ENCODE measurements at places on chromosomes 13 and 19.

DNA sequence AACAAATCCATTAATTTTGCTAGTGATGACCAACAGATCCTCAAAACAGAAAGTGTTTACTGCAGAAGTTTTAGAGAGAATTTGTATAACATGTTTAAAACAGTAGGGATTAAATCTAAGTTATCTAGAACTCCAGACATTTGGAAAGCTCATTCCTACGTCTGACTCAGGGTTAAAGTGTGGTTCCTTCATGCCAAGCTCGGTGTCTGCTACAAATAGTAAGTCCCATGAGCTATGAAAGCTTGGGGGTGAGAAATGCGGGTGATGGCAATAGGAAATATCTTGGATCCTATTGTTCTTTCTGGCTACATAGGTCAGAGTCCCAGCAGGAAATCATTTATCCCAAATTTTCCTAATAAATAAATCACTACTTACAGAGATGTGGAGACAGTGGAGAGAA, 867.1 kb downstream of the UQCRFS1 start:
- DNase-seq = no peak

DNA sequence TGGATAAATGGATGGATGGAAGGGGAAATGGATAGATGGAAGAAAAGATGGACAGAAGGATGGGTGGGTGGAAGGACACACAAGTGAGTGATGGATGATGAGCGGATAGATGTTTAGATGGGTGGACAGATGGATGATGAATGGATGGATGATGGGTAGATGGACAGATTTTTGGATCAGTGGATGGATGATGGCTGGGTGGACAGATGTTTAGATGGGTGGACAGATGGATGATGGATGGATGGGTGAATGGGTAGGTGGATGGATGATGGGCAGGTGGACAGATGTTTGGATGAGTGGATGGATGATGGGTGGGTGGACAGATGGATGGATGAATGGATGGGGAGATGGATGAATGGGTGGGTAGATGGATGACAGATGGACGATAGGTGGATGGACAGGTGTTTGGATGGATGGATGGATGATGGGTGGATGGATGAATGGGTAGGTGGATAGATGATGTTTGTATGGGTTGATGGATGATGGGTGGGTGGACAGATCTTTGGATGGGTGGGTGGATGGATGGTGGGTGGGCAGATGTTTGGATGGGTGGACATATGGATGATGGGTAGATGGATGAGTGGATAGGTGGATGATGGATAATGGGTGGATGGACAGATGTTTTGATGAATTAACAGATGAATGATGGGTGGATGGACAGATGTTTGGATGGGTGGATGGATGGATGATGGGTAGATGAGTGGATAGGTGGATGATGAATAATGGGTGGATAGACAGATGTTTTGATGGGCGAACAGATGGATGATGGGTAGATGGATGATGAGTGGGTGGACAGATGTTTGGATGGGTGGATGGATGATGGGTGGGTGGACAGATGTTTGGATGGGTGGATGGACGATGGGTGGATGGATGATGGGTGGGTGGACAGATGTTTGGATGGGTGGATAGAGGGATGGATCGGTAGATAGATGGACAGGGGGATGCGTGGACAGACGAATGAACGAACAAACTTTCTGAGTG, 39.5 kb downstream of the CERS4 start:
- no peak for DNase-seq

GRCh38 chr19:12913011-12913561, 6.0 kb downstream of the SYCE2 start:
- DNase-seq = no peak

DNA sequence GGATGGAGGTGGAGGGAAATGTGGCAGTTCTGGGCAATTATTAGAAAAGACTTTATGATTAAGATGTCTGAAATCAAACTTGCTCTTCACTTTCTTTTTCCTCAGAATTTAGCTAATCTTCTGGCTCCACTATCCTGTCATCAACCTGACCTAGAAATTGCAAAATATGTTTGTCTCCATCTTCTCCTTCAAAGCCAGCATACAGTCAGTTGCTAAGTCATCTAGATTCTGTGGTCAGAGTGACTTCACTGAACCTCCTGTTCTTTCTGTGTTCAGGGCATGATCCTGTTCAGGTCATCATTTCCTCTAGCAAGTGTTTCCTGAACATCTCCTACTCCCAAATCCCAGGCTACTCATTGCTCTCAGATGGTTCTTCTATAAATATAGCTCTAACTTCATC, 10.8 kb upstream of the CCNA1 start:
- DNase-seq = no peak

DNA sequence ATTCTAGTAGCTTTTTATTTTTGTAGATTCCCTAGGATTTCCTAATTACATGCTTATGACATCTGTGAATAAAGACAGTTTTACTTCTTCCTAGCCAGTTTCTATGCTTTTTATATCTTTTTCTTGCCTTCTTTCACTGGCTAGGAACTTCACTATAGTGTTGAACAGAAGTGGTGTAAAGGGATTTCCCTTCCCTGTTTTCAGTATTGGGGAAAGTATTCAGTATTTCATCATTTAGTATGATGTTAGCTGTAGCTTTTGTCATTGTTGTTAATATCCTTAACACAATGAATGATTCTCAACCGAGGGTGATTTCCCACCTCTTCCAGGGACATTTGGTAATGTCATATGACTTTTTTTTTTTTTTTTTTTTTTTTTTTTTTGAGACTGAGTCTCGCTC, 77.3 kb downstream of the SLC6A16 start:
- no peak for DNase-seq

- no peak for DNase-seq
Observed at GRCh38 chr13:28041501-28041900, 53.0 kb upstream of the URAD start.

- DNase-seq = peak; percentile 80
Observed at GRCh38 chr13:23621316-23621645, 51.1 kb downstream of the TNFRSF19 start.

- DNase-seq = no peak
Observed at GRCh38 chr19:4346020-4346383, 2.6 kb downstream of the MPND start.

DNA sequence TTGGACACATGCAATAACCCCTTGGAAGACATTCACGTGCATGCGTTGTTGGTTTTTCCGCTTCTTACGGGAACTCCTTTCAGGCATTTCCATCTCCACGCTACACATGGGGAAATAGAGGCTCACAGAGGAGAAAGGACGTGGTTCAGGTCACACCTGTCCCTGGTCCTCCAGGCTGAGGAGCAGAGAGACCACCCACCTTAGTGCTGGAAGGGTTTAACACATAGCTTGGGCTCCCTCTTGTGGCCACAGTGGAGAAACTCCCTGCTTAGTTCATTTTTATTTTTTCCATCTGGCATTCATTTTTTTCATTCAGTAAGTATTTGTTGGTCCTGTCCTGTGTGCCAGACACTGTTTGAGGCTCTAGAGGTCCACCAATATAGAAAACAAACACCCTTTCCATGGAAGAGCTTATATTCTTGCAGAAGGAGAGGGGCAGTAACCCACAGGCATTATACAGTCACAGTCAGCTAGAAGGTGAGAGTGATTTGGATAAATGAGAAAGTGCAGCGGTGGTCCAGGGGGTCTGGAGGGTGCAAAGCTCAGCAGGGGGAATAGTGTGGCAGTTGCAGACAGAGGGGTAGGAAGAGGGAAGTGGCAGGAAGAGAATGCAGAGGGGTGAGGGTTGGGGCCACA, 24.2 kb upstream of the TTYH1 start:
- peak; percentile 58 for DNase-seq

DNA sequence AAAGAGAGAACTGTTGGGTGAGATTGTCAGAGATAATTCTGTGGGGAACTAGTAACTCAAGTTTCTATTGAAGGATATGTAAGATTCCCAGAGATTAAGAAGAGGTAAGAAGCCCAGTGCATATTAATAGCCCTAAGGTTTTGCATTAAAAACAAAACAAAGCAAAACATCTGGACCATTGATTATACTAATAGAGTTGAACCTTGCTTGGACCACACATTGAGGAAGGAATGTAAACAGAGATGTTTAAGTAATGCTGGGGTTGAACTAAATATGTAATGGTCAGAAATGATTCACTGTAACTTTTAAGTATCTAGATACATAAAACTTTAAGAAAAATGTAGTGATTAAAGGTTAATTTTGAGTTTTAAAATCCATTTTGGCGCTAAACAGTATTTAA, 1770.0 kb downstream of the PCDH9 start:
- no peak for DNase-seq

- DNase-seq = no peak
Observed at GRCh38 chr13:41056194-41056593, 5.1 kb upstream of the WBP4 start.

DNA sequence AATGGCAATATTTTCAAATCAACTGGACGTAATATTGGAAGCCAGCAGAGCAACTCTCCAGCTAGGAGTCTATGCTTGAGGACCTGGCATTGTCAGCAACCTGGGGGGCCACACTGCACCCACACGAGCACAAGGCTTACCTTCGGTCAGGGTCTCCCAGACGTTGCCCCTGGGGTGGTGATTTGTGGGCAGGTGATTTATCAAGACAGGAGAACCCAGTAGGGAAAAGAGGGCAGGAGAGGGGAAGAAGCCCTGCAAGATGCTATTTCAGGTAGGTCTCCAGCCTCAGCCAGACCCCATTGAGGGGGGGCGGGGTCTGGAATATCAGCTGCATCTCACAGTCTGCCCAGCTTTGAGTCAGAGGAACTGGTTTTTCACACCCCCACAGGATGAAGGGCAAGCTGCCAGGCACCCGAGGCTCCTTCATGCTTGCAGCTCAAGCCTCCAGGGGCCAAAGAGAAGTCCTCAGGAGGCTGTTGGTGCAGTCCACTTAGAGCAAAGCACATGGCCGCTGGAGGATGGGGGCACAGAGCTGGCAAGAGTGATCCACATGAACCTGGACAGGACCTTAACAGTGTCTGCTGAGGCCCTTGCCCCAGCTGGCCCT, 80.9 kb upstream of the UQCRFS1 start:
- no peak for DNase-seq

DNA sequence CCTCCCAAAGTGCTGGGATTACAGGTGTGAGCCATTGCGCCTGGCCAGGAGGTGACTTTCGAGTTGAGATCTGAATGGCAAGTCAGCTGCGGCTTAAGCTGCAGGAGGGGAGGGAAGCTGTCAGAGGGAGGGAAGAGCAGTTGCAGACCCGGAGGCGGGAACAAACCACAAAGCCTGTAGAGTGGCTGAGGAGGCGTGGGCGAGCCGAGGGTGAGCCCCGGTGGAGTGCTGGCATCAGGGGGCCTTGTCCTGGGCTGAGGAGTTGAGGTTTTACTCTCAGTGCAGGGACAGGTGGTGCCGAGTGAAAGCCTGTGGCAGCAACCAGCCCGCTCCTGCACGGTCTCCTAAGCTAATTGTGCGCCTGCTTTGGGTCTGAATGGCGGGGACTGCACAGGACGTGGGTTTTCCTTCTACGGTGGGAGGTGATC, 24.2 kb downstream of the PPP1R37 start:
- no peak for DNase-seq

- no peak for DNase-seq
Observed at GRCh38 chr19:30066781-30067759, 125.0 kb downstream of the URI1 start.

GRCh38 chr13:27997904-27998522, 9.5 kb upstream of the URAD start:
- peak; percentile 58 for DNase-seq

DNA sequence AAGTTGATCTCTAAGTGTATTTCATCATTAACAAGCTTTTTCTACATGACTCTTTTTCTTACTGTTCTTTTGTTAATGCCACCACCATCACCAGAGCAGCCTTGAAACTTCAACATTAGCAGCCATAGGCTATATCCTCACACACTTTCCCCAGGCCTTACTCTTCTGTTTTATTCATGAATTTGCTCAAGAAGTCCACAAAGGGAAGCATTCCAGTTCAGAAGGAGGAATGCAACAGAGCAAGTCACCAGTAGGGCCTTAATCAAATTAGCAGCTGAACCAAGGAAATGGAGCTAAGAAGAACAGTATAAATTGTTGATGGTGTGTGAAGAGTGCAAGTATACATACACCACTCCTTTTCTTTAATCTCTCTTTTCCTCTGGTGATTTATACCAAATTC, 223.1 kb downstream of the NBEA start:
- DNase-seq = no peak

DNA sequence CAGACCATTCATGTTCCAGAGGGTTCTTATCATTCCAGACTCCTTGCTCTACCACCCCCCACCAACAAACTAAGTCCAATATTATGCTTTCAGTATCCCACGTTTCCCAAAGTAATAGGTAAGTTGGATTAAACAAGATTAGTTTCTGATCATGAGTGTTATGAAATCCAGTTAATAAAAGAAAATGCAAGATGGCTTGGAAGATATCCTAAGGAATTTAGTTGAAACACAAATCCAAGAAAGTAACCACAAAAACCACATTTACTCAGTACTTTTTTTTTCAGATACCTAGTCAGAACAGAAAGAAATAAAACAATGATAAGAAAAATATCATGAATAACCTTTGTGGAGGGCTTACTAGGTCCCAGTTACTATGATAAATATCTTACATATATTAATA, 119.4 kb upstream of the MIR17HG start:
- DNase-seq = no peak

DNA sequence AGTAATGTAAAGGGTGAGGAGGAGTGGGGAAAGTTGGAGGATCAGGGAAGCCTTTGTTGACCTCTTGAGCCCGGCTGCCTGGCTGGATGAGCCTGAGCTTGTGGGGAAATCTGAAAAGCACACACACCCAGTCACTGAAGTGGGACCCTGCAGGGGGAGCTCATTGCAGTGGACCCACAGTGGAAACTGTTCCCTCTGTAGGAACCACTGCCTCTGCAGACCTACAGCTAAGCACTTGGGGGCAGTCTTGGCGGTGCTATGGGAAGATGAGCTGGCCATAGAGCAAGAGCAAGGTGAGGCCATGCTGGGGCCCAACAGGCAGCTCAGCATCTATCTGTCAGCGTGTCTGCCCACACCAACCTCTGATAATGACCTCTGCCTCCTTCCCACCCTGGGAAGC, 294.8 kb downstream of the TSHZ3 start:
- peak; percentile 16 for DNase-seq

DNA sequence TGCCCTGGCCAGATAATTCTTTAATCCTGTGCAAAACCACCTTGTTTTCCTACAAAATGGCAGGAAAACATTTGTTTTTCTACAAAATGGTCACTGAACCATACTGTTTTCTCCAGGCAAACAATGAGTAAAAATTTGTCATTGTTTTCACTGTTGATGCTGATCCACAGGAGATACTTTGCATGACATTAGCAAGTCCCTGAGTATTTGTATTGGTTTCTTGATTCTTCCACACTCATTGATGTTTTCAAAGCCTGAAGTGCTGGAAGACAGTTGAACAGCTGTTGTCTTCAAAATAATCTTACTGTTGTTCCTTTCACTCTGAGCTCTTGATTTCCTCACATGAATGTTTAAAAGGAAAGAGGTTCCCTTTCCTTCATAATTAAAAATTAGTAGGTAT, 123.1 kb upstream of the HTR2A start:
- DNase-seq = no peak

All from RKO (cell line).